ENCODE measurements at places on chromosomes 6 and 20. TPM values are rescaled to one million over a fixed set of nuclear protein-coding genes. Genes with fewer than 3 reads are reported as not detected.

GRCh38 chr20:10185741-10186558, 32.7 kb upstream of the SNAP25 start:
- DNase-seq: peak; percentile 52
- H3K27me3 ChIP-seq: no peaks in the 10 kb centered on the region
- no peaks in the 10 kb centered on the region for H3K36me3 ChIP-seq
- H3K4me1 ChIP-seq: no peaks in the 10 kb centered on the region
- H3K27ac ChIP-seq: peak overlapping the region; percentile 51

The EMILIN3 gene
- total RNA-seq: 1.3 TPM

The TINAG gene
- total RNA-seq: not detected

The GPR6 gene
- not detected for total RNA-seq

GRCh38 chr6:142316791-142317368, 15.1 kb downstream of the ADGRG6 start:
- DNase-seq: no peak
- H3K27ac ChIP-seq: no peak overlapping the region
- H3K4me3 ChIP-seq: no peak overlapping the region
- H3K4me1 ChIP-seq: no peaks in the 10 kb centered on the region

DNA sequence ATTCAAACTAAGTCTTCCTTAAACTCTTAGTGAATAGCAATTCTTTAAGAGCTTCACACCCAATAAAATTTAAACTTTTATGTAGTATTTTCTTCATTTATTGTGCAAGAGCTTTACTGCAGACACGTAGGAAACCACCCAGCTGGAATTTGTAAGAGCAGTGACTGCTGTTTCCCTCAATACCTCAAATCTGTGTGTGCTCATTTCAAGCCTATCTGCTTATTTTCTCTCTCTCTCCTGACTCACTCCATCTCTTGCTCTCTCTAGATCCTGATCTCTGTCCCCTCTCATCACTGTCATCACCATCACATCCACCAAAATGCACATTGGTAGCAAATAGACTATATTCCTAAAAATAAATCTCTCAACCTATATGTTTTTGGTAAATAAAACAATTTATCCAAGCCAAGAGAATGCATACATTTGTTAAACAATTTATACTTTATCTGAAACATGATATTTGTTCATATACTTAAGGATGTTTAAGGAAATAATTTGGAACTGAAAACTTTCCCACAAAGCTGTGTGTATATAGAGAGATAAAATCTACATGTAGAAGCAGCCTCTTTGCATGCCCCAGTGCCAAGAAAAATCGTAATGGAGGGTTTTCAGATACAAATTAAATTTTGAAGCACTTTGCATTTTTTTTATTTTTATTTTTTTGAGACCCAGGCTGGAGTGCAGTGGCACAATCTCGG, 273.0 kb downstream of the TFAP2A start:
- no peaks in the 10 kb centered on the region for H3K4me1 ChIP-seq
- no peak for DNase-seq
- H3K27me3 ChIP-seq: no peaks in the 10 kb centered on the region

- peaks cover 12% of the 10 kb centered on the region for H3K4me1 ChIP-seq
- H3K36me3 ChIP-seq: no peaks in the 10 kb centered on the region
- DNase-seq: no peak
- no peak overlapping the region for H3K27ac ChIP-seq
- no peak overlapping the region for H3K4me3 ChIP-seq
Measured at GRCh38 chr6:107030151-107030550, 2.2 kb downstream of the MTRES1 start.

DNA sequence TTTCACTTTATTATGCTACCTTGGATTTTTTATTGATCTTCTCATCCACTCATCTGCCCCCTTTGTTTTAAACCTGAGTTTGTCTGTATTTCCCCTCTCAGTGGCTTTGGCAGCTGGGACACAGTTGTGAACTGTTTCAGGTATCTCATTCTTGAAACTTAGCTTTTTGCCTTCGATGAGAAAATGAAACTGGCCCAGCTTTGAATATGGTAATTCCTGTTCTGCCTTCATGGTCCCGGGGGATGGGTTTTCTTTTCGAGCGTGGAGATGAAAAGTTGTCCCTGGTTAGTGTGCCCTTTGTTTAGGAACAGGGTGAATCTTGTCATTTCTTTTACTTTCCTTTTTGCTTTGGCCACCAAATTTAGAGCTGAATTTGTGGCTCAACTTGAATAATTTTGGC, 25.6 kb downstream of the DHX35 start:
- no peaks in the 10 kb centered on the region for H3K36me3 ChIP-seq
- no peak for DNase-seq
- H3K27me3 ChIP-seq: no peaks in the 10 kb centered on the region
- H3K27ac ChIP-seq: no peak overlapping the region
- H3K4me1 ChIP-seq: no peaks in the 10 kb centered on the region

- no peaks in the 10 kb centered on the region for H3K27me3 ChIP-seq
- no peaks in the 10 kb centered on the region for H3K4me1 ChIP-seq
- H3K4me3 ChIP-seq: no peak overlapping the region
- no peak overlapping the region for H3K27ac ChIP-seq
- no peaks in the 10 kb centered on the region for H3K36me3 ChIP-seq
- no peak for DNase-seq
Measured at GRCh38 chr6:105681061-105681460, 278.2 kb upstream of the PREP start.
